T-cell (primary cell): ENCODE measurements at places on chromosomes 16 and 17.

- DNase-seq = no peak
Measured at GRCh38 chr17:2227025-2227699, 76.4 kb downstream of the SMG6 start.

GRCh38 chr16:55408661-55409060, 70.3 kb upstream of the MMP2 start:
- no peak for DNase-seq

DNA sequence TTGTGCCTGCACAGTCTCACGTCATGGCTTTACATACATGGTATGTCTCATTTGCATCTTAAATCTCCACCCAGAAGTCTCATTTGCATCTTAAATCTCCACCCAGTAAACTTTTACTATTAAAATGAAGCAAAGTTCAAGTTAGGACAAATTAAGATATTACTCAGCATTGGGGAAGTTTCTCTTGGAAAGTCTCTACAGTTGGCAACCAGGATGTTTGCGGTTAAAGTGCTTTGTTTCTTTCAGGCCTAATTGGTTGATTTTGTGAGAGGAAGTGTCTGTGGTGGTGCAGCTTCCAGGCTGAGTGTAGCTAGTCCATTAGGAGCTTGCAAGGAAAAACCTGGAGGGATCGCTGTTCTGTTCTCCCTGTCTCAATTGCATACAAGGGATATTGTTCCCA, 1373.3 kb upstream of the GOT2 start:
- no peak for DNase-seq

DNA sequence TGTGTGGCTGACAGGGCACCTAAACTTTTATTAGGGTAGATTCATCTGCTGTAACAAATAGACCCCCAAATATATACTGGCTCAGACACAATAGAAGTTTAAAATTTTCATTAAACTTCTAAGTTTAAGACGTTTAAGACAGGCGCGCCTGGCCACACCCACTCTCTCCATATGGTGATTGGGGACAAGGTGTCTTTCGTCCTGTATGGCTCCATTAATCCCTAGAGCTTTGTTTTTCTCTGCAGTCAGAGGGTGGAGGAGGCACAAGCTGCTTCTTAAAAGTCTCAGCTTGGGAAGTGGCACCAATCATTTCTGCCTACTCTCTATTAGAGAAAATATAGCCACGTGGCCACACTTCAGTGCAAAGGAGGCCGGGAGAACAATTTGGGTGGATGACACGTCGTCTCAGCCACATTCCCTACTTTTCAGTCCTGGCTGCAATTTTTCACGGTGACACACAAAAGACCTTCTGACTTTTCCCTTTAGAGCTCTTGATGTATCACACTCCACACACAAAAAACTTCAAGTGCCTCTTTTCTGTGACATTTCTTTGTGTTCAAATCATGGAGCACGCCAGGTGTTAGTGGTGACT, 125.5 kb upstream of the CACNG3 start:
- no peak for DNase-seq

- DNase-seq = no peak
Measured at GRCh38 chr17:5901731-5902130, 168.4 kb upstream of the WSCD1 start.

DNA sequence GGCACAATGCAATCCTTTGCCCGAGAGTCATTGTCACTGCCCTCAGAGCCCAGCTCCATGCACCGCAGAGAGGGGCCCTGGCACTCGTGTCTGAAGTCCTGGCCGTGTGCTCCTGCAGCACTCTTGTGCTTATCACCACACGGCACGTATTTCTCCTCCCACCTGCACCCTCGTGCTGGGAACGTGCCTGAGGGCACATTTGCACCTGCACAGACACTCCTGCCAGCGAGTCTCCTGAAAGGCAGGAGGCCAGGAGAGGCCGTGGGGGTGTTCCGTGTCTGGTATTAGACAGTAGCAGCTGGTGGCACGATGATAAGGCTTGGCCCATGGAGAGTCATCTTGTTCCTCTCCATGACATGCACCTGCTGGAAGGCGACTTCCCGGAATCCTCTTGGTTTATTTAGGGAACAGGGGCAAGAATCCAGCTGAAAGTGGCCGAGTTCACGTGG, 3.4 kb upstream of the ACSF3 start:
- DNase-seq = no peak
